ENCODE measurements at places on chromosomes 7 and 10. TPM values are rescaled to one million over a fixed set of nuclear protein-coding genes. Genes with fewer than 3 reads are reported as not detected.

DNA sequence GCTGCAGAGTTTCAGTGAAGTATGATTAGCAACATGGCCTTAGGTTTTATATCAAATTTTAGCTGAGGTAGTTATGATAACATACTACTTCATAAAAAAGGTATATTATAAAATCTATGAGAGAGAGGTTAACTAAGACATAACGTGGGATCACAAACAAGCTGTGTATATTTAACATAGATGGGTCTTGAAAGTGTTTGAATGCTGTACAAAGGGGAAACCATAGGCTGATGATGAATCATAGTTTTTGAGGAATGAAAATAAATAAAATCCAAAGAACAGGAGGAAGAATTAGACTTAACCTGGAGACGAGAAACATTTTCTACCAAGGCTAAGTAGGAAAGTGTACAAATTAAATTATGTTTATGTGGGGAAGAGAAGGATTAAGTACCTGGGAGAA lies 119.0 kb downstream of the GNAI1 start:
- DNase-seq: no peak

- peak; percentile 62 for DNase-seq
These were observed 260.4 kb upstream of the NFE2L3 start for GRCh38 chr7:25891591-25891990.

Gene COL1A2
- 199 TPM for total RNA-seq

- no peak for DNase-seq
These were observed 21.7 kb downstream of the TRIM24 start for GRCh38 chr7:138481447-138482380.

- no peak for DNase-seq
These were observed 22.8 kb upstream of the PDZD8 start for GRCh38 chr10:117398029-117398428.

Gene CXCL12
- 112 TPM for total RNA-seq

Gene TMEM26
- 0.25 TPM for total RNA-seq

DNA sequence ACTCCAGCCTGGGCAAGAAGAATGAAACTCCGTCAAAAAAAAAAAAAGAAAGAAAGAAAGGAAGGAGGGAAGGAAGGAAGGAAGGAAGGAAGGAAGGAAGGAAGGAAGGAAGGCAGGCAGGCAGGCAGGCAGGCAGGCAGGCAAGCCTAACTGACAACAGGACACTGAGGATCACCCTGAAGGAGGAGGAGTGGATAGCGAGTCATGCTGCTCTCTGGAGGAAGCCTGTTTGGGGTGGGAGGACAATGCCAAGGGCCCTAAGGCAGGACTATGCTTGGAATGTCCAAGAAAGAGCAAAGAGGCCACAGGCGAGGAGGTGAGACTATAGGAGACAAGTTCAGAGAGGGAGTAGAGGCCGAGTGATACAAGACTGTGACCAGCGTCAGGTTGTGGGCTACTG lies 107.0 kb upstream of the PARD3 start:
- no peak for DNase-seq

- DNase-seq: no peak
These were observed 334.8 kb upstream of the SHH start for GRCh38 chr7:156147104-156147503.

- DNase-seq: no peak
These were observed 71.7 kb downstream of the IKZF1 start for GRCh38 chr7:50376056-50376820.

DNA sequence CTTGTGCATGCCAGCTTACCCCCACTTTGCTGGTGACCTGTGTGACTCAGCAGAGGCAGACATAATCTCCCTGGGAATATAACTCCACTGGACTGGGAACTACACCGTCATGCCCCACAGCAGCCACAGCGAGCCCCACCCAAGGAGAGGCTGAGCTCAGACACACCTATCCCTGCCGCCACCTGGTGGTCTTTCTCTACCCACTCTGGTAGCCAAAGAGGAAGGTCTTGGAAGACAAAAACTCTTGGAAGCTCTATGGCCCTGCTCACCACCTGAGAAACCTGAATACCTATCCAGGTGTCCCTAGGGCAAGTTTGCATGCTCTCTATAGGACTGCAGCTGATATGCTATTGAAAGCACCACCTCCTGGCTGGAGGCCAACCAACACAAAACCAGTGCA lies 48.1 kb downstream of the MYO3A start:
- no peak for DNase-seq

Gene FOXP2
- total RNA-seq: 29.7 TPM

- DNase-seq: no peak
These were observed 2.3 kb downstream of the ZC3HAV1L start for GRCh38 chr7:139033346-139034114.

Gene HTR5A
- total RNA-seq: not detected

Gene TMEM236
- total RNA-seq: not detected

DNA sequence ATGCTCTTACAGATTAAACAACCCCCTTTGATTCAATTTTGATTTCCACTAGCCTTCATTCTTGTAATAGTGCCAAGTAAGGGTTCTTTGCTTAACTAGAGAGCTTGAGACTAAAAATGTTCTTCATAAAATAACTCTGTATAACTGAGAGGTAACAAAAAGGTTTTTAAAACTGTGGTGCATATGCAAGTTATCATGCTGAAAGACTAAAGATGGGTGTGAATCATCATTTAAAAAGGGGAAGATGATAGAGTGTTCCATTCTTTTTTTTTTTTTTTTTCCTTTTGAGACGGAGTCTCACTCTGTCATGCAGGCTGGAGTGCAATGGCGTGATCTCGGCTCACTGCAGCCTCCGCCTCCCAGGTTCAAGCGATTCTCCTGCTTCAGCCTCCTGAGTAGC lies 11.1 kb downstream of the MDFIC start:
- DNase-seq: no peak

DNA sequence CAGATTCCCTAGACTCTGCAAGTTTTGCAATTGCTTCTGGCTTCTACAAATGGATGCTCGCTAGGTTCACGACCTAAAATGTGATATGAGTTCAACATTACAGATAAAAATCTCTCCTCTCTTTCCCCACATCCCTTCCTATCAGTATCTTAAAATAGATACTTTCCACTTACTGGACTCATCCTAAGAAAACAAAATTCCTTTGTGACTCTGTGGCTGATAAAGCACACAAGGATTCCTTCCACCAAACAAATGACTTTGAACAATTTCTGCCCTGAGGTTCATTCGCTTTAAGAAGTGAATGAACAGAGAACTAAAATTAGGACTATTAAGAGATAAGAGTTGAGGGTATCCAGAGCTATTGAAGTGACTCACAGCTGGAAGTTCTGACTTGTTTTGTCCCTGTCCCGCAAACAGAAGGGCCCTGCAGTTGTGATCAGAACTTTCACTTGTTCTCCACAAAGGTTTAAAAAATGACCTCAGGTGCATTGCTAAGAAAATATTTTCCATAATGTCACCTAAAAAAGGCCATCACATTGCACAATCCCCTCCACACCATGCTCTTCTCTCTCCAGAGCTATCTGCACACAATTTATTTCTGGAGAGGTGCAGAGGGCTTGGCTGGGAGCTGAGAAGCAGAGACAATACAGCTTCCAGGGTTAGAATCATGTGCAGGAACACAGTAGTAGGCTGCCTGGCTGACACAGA lies 96.1 kb downstream of the PIP4K2A start:
- no peak for DNase-seq

DNA sequence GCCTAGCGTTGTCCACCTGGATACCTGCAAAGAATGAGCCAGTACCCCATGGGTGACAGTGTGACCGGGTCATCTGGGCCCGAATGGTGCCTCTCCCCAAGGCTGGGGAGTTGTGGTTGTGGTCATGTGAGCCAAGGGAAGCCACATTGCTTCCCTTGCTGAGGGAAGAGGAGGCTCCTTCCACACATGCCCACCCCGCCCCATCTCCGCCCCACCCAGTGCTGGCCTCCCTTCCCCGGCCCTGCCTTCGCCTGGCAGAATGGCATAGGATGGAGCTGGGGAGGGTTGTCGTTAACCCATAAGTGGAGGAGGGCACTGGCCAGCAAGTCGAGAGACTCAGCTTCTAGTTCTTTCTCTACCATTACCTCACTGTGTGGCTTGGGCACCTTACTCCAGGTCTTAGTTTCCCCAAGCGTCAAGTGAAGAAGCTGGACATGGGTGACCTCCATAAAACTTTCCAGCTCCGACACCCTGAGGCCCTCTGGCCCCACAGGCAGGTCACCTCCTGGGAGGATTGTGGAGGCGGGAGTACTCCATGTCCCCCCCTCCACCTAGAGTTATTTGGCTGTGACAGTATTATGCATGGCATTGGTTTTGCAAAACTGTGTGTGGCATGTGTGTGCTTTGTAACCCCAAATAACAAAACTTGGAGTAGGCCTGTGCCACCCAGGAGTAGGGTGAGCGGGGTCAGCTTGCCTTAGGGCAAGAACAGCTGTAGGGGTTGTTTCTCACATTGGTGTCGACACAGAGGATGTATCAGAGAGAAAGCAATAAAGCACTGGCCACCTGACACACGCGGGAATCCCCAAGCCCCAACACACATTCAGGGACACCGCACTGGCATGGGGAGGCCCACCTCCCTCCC lies 90.5 kb upstream of the MACROH2A2 start:
- DNase-seq: peak; percentile 77

GRCh38 chr7:46157404-46157803 lies 236.3 kb upstream of the IGFBP3 start:
- DNase-seq: no peak

- DNase-seq: no peak
These were observed 48.1 kb downstream of the SAMD8 start for GRCh38 chr10:75159519-75159918.

Gene EGR2
- total RNA-seq: 3.2 TPM

DNA sequence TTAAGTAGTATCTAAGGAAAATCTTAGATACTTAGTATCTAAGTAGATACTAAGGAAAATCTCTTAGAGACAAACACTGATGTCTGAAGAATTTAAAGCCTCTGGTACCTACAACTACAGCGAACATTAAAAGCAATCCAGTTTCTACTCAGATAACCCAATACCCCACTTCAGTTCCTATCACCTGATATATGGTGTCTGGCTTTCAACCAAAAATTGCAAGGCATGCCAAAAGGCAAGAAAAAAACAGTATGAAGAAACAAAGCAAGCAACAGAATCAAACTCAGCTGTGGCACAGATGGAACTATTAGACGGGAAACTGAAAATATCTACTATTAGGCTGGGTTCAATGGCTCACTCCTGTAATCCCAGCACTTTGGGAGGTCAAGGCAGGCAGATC lies 31.1 kb downstream of the ARHGAP12 start:
- no peak for DNase-seq

DNA sequence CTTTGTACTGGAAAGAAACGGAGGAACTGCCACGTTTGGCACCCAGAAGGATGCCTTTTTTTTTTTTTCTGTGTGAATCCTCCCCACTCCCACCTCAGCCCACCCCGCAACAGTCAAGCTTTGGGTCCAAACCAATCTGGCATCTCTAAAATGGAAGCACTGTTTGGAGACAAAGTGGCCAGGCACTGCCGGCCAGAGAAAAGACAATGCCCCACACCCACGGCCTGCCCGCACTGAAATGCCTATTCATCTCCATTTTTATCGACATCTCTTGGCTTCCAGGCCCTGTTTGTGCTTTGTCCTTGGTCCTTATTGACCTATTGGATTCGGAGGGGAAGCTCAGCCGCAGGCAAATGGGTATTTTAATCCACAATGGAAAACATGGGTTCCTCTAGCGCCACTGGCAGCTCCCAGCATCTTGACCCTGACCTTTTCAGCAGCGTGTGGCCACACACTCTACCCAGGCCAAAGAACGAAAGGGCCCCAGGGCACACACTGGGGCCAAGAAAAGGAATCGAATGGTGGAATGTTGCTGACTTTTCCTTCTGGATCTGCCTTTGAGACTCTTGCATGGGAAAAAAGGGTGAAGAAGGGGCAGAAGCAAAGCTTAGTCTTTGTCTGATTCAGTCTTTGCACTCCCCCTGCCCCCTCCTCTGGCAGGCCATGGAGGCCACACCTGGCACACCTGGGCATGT lies 162.6 kb upstream of the CDCA7L start:
- no peak for DNase-seq

GRCh38 chr10:36026081-36026480 lies 384.0 kb upstream of the FZD8 start:
- DNase-seq: no peak

DNA sequence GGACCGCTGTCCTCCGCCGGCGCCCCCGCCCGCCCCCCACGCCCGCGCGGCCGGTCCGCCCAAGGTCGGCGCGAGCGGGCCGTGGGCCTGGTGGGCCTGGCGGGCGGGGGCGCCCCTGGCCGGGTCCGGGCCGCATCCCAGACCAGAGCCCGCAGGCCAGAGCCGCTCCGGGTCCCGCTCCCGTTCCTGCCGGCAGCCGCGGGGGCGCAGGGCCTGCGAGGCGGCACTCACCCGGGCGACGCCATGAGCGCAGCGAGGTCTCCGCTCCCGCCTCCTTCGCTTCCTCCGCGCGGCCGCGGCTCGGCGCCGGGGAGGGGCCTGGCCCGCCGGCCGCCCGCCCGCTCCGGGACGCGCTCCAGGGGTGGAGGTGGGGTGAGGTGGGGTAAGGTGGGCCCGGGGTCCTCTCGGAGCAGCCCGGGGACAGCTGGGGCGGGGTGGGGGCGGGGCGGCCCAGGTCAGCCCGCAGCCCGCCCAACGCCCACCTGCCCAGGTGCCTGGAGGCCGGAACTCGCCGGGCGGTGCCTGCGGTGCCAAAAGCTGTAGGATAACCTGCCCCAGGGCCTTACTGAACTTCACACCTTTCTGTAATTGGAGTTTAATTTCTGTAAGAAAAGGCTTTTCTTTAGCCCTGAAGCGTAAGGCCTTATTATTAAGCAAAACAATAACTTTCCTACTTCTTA lies at the start of gene URGCP:
Gene URGCP, minus strand, starts transcription at position 266 of the 680 bp plus-strand sequence. Its CDS starts 21 bp downstream, at position 245.
- DNase-seq: no peak

DNA sequence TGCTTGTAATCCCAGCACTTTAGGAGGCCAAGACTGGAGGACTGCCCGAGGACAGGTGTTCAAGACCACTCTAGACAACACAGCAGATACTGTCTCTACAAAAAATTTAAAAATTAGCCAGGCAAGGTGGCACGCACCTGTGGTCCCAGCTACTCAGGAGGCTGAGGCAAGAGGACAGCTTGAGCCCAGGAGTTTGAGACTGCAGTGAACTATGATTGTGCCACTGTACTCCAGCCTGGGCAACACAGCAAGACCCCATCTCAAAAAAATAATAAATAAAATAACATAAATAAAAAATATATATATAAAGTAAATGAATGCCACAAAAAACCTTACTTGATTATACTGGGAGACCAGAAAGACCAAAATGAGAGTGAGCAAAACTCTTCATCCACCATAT lies 20.8 kb upstream of the PBLD start:
- no peak for DNase-seq

DNA sequence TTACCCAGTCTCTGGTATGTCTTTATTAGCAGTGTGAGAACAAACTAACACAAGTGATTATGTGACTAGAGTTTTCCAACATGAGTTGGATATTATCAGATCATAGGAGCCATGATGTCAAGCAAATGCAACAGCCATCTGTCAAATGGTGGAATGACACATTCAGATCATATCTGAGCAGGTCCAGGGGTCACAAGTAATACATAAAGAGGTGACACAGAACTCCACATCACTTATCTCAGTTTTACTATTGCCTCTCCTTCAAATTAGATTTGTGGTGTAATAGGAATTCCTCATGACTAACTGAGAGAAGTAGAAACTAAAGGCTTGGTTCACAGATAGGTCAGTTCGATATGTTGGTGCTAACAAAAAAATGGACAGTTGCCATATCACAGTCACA lies 12.2 kb upstream of the SAMD9L start:
- no peak for DNase-seq

Gene ETV1
- 4.2 TPM for total RNA-seq
